Fibroblast of skin of right quadriceps (primary cell): ENCODE measurements at places on chromosomes 6 and 20.

DNA sequence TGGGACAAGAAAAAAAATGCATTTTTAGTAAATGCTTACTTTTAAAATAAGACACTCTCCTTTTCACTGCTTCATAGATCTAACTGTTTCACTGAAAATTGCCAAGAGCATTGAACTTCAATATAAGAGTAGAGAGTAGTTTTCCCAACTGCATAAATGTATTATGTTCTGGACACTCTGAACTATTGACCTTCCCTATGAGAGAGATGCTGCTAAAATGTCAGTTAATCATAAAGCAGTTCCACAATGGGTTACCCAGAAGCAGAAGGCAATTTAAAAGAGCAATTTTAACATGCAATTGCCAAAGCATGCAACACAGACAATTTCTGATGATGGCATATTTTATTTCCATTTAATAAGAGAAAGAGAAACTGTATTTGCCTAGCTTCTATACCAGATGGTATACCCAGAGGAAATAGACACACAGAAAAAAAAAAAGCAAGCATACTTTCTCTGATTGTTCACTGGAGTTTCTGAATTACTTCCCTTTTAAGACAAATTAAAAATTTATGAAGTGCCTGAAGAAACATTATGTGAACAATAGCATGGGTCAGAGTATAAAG, 279.1 kb upstream of the THEMIS start:
- DNase-seq = no peak

DNA sequence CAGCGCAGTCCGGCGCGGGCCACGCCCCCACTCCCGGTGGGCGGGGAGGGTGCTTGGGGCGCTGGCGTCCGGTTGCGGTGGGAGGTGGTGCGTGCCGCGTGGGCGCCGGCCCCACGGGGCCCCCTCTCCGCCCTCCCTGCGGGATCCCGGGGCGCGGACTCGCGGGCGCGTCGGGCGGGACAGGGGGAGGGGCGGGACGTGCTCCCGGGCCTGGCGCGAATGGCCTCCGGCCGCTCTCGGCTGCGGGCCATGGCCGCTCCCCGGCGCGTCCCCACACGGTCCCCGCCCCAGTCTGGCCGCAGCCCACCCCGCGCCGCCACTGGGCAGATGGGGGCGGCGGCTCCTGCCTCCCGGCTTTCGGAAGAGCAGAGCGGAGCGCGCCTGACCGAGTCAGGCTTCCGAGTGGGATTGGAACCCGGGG, 771 bp upstream of the PPP1R3G start:
- DNase-seq = no peak

- DNase-seq = no peak
These were observed 1.5 kb downstream of the SERPINB1 start for GRCh38 chr6:2839982-2840748.

DNA sequence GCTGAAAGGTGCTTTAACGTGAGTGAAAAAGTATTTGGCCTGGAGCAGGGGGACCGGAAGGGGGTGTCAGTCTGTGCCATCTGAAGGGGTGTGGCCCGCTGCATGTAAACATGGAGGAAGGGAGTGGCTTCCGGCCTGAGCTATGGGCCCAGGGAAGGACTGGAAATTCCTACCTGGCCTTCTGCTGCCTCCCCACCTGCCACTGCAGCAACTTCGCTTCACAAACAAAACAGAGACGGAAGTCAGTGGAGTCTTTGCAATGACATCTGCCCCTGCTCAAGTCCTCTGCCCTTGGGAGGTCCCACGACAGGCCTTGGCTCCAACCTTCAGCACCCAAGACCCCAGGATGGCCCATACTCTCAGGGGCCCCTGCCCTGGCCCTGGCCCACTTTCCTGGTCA, 28.1 kb upstream of the FOXP4 start:
- DNase-seq = no peak

DNA sequence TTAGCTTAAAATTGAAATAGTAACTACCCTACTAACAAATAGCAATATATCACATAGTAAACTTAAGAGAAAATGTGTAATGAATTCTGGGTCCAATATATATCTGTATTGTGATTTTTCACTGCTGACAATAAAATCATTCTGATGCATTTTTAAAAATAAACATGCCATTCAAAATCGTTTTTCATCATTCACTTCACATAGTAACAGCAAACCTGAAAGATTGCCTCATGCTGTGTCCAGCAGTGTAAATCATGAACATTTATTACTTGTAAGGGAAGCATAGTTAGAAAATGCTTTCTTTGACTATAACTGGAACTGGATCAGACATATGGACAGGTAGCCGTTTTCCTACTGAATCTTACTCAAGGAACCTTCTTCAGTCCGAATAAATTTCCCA, 446.1 kb downstream of the UTRN start:
- DNase-seq = no peak

GRCh38 chr6:24899997-24900325, 35.8 kb downstream of the RIPOR2 start:
- DNase-seq = no peak

DNA sequence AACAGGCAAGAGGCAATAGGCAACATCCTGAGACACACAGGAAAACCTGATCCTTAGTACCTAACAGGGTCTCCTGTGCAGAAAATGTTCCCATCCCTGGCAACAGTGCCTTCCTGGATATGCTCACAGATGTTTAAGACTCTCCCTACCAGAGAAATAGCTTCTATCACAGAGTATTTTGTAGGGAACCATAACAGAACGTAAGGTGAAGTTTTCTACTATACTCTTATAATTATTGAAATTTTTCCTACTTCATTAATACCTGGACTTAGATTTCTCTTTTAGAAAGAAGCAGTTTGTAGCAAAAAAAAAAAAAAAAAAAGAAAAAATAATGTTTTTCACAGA, 33.5 kb upstream of the LGSN start:
- no peak for DNase-seq

- no peak for DNase-seq
These were observed 12.2 kb upstream of the CDKN1A start for GRCh38 chr6:36666287-36666686.

- no peak for DNase-seq
These were observed 23.6 kb upstream of the WFDC2 start for GRCh38 chr20:45445805-45446562.

- DNase-seq = no peak
These were observed 116.1 kb downstream of the JAG1 start for GRCh38 chr20:10557685-10558084.

DNA sequence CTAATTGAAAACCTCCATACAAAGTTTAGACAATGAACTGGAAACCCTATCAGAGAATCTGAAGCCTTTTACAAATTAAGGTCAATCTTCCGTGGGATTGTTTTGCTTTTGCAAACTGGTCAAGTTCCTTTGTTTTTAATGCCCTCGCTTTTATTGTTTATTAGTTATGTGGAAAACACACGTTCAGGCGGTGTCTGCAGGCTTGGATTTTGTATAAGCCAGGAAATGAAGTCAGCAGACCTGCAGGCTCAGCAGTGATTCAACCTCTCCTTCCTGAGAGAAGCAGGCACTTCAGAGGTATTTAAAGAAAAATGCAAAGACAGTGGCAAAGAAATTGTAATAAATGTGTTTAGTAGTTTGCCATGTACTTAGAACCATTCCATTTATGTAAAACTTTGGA, 103.4 kb upstream of the PDE10A start:
- DNase-seq = peak; percentile 7

DNA sequence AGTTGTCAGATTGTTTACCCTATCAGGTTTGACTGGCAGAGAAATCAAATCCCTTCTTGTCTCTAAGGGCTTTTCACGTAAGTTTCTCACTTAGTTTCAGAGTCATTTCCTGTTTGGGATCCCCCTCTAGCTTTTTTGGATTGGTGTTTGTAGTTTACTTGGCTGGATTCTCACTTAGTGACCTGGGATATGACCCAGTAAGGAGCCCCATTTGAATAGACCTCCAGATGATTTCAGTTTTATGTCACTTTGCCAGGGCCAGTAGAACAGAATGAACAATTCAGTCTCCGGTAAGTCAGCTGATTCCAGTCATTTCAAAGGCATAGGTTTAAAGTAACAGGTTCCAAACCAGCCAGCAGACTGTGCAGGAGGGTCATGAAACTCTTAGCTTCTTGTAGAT, 8.2 kb downstream of the FAM135A start:
- no peak for DNase-seq

- DNase-seq = peak; percentile 84
These were observed 45.9 kb downstream of the ELOVL5 start for GRCh38 chr6:53302678-53303360.

- no peak for DNase-seq
These were observed 1005.4 kb downstream of the GRIK2 start for GRCh38 chr6:102398788-102399390.

DNA sequence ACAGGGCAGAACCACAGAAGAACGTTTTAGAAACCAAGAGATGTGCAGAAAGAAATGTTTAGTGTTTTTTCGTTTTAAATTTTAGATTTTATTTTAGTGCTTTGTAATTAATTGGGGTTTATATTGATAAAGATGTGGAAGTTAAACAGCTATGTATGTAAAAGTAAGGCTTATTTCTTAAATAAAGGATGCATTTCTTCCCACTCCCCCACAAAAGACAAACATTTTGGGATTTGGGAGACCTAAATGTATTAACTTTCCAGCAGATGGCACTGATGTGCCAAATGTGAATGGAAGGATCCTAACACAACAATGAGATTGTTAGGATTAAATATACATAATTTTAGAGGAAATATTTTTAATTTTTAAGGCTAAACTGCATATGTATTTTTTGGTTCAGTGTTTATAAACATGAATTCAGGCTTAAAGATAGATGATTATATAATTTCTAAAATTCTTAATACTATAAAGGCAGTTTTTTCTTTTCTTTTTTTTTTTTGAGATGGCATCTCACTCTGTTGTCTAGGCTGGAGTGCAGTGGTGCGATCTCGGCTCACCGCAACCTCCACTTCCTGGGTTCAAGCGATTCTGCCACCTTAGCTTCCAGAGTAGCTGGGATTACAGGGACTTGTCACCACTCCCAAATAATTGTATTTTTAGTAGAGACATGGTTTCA, 12.0 kb downstream of the PFDN4 start:
- DNase-seq = peak; percentile 55

GRCh38 chr6:146041282-146041681, 12.4 kb downstream of the GRM1 start:
- no peak for DNase-seq

DNA sequence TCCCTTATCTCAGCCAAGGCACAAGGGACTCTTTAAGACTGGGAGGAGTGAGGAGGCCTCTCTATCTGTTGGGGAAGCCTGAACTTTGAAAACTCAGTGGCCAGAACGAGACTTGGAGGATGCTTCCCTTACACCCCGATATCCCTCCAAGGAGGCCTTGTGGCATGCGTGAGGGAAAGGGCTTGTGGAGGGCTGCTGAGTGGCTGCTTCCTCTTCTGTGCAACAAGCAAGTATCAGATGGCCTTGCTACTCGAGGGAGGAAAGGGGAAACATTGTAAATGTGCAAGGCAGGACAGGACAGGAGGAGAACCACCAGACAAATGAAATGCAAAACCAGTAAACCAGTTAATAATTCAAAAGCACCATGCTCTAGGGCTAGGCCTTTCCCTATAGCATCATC, 306.5 kb upstream of the MAP3K7 start:
- DNase-seq = no peak

DNA sequence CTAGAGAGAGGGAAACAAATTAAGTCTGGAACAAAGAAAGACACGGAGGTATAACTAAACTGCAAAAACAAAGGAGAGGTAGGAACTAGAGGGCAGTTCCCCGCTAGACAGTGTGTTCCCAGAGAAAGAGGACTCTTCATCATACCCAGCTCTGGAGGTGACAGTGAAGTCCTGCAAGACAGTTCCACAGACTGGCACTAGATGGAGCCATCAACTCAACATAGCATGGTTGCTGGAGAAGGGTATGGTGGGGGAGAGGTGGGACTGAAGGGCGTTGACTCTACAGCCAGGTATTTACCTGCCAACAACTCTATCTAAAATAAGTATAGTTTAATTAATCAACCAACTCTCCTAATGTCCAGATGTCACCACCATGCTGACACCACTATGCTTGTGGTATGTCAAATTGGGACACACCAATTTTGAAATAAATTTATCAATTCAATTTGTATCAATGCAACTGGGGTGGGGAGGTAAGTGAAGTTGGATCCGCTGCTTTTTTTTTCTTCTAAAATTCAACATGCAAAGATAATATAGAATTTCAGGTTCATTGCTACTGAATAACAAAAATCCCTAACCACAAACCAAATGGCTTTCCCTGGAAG, 9.7 kb downstream of the BACH2 start:
- no peak for DNase-seq

DNA sequence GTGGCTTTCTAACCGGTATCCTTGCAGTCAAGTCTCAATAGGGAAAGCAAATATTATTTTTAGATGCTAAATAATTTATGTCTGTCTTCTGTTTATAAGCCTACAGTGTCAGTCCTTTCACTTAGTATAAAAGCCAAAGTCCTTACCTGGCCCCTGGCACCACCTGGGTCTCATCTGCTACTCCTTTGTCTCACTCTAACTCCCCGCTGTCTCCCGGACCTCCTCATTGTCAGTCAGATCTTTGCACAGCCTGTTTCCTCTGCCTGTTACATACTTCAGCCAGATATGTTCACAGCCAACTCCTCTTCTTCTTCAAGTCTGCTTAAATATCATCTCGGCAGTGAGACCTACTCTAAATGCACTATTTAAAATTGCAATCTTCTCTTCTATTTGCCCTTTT, 84.2 kb downstream of the THEMIS start:
- no peak for DNase-seq

GRCh38 chr6:25966711-25967110, 4.1 kb downstream of the TRIM38 start:
- DNase-seq = no peak

GRCh38 chr6:110728501-110728900, 86.8 kb downstream of the CDK19 start:
- DNase-seq = no peak

DNA sequence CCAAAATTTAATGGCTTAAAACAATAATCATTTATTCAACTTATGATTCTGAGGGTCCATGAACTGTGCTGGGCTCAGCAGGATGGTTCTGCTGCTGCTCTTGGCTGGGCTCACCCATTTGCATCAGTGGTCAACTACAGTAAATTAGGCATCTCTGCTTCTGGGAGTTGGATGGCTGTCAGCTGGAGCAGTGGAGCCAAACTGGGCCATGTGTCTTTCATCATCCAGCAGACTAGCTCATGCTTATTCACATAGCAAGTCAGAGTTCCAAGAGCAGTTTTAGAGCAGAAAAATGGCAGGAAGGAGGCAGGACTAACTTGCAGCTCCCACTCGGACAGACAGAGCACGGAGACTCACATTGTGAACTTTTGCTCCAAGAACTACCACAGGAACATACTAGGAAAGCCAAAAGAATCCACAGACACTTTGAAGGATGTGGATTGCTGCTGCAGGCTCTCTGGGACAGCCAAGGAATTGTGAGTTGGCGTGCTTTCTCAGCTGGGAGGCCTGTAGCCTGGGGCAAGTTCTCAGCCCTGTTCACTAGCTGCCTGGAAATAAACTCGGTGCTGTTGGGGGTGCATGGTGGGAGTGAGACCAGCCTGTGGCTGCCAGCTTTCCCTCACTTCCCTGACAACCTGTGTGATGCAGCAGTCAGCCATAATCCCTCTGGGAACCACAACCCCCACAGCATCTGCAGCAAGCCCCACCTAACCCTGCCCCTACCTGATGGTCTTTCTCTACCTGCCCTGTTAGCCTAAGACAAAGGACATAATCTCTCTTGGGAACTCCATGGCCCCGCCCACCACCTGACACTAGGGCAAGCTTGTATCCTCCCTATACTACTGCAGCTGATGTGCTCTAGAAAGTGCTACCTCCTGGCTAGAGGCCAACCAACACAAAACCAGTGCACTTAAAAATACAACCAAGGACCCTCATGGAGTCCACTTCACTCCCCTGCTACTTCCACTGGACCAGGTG, 129.0 kb downstream of the JPH2 start:
- DNase-seq = peak; percentile 15
